ENCODE measurements at places on chromosomes 6 and 20.

DNA sequence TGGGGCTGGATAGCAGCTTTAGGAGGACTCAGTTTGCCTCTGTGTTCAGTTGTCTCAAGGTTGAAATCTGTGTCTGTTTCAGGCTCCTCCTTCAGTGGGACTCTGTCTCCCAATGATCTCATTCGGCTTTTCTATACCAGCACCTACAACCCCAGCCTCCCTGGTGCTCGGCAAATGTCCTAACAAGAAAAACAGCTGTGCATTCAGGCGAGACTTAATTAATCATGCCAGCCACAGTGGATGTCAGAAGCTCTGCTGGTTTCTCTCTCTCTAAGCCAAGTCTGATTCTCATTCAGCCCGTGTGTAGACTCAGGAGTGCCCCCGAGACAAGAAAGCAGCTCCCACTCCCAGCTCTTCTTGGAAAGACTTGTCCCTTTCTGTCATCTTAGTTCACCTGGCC is 46.8 kb downstream of the SUN5 start:
- no peak for DNase-seq

GRCh38 chr6:80145509-80145908 is 39.0 kb downstream of the BCKDHB start:
- DNase-seq = no peak

DNA sequence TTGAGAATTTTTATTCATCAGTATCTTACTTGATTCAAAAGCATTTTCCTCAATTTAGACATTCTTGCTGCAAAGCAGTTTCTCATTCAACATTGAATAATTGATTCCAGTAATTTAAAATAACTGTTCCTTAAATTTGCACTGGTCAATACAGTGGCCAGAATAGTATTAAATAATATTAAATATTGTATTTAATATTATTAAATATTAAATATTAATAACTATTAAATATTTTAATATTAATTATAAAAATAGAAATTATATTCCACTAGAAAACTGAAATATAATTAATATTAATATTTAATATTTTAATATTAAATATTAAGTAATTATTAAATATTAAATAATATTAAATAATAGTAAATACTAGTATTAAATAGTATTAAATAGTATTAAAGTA is 758.8 kb downstream of the EYS start:
- DNase-seq = no peak

DNA sequence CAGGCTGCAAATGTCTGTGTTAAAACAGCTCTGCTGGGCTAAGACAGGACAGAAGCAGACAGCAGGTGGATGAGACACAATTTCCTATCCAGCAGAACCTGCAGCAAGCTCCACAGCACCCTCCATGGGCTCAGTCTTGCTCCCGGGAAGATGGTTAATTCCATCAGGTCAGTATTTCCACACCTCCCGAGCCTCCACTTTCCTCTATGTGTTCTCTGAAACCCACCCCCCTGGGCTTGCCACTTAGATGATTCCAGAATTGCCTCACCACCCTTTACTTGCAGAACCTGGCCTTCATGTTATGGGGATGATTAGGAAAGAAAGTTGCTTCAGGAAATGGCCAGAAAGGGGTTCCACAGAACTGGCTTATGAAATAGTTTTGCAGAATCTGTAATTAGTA is 43.8 kb downstream of the ERMARD start:
- DNase-seq = no peak

- DNase-seq = no peak
These were observed 95.0 kb downstream of the CDH26 start for GRCh38 chr20:60053125-60053817.

- DNase-seq = no peak
These were observed 20.1 kb downstream of the CDKAL1 start for GRCh38 chr6:20554326-20554725.

GRCh38 chr6:12472601-12473038 is 182.5 kb downstream of the EDN1 start:
- no peak for DNase-seq

GRCh38 chr20:63359937-63360849 is 956 bp downstream of the CHRNA4 start:
- DNase-seq = no peak

GRCh38 chr6:150687508-150687907 is 87.8 kb downstream of the PLEKHG1 start:
- no peak for DNase-seq

DNA sequence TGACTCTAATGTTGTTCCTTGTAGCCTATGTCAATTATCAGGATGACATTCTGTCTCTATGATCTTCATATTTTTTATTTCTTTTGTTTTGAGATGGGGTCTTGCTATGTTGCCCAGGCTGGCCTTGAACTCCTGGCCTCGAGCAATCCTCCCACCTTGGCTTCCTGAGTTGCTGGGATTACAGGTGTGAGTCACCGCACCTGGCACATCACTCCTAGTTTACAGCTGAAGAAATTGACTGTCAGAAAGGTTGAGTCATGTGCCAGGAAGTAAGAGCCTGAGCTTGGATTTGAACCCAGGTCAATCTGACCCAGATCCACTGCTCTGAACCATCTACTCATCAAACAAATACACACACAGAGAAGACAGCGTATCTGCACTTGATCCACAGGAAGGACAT is 14.4 kb downstream of the PPP1R3G start:
- DNase-seq = no peak

DNA sequence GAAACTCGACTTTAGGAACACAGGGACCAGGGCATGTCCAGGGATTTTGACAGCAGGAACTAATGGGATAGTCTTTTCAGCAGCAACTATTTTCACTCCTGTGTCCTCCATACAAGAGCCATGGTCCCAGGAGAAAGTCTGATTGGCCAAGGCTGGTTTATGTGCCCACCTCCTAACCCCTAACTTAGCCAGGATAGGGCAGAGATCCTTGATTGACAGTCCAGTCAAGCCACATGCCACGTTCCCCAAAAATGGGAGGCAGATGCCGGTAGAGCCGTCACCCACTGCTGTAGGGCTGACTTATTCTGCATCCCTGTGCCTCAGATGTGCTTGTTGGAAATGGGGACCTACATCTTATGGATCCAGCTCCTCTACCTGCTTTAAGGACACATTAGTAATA is 22.3 kb downstream of the SLC2A10 start:
- DNase-seq = no peak

DNA sequence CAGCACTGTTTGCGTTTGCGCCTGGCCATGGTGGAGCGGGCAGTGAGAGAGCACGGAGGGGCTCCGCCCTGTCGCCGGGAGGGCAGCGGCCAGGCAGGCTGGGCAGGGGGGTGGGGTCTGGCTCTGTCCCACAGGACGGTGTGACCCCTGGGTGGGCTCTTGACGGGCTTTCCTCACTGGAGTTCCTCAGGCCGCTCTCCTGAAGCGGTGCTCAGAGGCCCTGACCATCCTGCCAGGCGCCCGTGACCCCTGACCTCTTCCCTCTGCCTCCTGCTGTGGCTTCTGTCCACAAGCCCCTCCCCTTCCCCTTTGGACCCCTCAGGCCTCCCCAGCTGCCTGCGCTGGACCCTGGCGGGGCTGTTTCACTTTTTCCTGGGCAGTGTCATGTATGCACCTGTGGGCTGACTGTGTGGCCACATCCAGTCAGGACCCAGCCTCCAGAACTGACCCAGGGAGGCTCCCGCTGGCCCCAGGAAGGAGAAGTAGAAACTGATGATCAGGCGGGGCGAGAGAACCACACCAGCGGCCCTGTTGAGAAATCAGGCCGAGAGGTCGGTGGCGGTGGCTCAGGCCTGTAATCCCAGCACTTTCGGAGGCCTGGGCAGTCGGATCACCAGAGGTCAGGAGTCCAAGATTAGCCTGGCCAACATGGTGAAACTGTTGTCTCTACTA is 1.2 kb downstream of the OGFR start:
- no peak for DNase-seq

GRCh38 chr20:16808796-16809195 is 60.6 kb downstream of the OTOR start:
- DNase-seq = no peak

DNA sequence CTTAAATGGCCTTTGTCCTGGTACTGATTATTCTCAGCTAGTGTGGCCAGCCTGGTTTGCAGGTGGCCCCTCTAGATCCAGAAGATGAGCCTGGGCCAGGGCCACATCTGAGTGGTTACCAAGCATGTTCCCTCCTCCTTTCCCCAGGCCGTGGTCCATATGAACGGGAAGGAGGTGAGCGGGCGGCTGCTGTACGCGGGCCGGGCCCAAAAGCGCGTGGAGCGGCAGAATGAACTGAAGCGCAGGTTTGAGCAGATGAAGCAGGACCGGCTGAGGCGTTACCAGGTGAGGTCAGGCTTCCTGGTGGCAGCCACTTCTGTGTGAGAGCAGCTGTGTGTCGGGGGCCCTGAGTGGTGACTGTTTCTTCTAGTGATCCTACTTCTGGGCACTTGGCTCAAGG is 11.6 kb downstream of the PABPC1L start:
- DNase-seq = no peak

DNA sequence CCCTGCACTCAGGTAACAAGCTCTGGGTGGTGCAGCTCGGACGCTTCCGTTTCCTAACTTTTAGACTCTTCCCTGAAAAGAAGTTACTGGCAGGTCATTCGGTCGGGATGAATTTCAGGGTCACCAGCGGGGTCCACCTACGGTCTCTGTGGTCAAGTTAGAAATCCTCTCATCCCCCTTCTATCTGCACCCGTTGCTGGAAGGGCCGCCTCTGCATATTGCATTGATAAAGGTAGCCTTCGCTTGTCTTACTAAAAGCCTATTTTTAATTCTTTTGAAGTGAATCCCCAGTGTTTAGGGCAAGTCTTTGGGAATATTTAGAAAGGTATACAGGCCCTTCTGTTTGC is 47.3 kb downstream of the LRRN4 start:
- DNase-seq = no peak

DNA sequence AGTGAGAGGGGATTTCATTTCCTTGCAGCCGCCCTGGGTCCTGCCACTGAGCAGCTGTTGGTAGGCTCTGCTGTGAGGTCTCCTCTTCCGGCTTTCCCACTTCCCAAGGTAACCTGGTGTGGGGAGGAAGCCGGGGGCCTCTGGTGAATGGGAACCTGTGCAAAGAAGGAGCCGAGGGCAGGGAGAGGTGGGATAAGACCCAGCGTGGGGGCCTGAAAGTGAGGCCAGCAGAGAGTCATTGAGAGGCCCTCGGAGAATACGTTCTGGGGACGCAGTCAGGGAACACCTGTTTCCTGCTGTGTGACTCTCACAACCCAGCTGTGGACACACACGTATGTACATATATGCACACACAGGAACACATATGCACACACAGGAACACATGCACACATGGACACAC is 100.7 kb downstream of the CDH26 start:
- DNase-seq = no peak

DNA sequence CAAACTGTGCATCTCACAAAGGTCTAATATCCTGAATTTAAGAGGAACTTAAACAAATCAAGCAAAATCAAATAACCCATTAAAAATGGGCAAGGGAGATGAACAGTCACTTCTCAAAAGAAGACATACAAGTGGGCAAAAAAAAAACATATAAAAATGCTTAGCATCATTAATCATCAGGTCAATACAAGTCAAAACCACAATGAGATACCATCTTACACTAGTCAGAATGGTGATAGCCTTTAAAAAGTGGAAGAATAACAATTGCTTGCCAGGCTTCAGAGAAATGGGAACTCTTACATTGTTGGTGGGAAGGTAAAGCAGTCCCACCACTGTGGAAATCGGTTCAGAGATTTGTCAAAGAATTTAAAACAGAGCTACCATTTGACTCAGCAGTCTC is 646.7 kb upstream of the PTCHD4 start:
- DNase-seq = no peak

DNA sequence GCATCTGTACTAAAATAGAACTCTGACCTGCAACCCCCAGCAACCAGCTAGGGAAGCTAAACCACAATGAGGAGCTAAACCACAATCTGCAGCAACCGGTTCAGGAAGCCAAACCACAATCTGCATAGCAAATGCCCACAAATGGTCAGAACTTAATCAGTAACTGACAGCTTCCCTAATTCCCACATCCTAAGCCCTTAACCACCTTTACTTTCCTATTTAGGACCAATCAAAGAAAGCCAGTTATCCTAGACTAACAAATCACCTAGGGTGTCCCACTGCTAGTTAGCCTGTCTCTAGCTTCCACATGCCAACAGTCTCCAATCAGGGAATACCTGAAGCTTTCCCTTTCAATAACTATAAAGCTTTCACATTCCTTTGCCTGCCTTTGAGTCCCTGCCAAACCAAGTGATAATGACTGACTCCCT is 424.6 kb upstream of the PTCHD4 start:
- DNase-seq = peak; percentile 74

GRCh38 chr20:61356196-61356595 is 104.1 kb downstream of the CDH4 start:
- no peak for DNase-seq

- DNase-seq = no peak
These were observed 62.5 kb upstream of the PTGIS start for GRCh38 chr20:49630396-49630951.

DNA sequence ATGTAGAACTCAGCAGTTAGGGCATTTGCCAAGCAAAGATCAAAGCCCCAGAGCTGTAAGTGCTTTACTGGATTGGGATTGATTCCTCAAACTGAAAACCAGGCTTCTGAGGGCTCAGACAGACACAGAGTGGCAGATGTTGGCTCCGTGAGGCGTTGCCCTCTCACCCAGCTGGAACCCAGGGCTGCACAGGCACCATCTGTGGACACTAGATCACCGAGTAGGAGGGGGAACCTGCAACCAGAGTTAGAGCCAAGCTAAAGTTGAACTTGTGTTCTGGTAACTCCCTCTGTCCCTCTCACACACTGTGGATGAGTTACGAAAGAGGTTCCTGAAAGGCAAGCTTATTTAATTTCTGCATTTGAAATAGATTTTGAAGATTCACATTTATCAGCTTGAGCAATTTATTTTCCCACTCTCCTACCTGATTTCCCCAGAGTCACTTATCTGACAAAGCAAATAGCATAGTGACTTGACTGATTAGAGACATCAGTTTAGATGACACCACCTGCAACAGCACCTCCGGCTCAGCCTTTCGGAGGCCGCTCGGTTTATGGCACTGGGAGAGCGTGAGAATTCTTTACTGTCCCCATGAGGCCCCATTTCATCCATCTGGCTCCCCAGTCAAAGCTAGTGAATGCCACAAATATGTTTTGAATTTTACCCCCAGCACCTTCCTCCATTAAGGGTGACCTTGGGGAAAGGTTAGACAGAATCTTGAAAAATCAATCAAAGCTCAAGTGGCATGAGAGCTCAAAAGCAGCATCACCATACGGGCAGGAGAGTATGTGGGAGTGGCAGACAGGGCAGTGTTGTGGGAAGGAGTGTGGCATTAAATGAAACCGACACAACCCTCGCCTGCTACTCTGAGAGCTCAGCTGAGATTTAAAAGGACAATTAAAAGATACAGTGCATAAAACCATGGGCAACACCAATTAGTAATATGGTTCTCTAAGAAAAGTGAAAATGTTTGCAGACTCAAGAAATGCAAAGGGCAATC is 48.5 kb downstream of the RPF2 start:
- no peak for DNase-seq

GRCh38 chr20:62142252-62143080 is 728 bp downstream of the PSMA7 start:
- no peak for DNase-seq

All from GDM1 (cell line).